ENCODE measurements at places on chromosomes 16 and 17. TPM values are rescaled to one million over a fixed set of nuclear protein-coding genes. Genes with fewer than 3 reads are reported as not detected.

DNA sequence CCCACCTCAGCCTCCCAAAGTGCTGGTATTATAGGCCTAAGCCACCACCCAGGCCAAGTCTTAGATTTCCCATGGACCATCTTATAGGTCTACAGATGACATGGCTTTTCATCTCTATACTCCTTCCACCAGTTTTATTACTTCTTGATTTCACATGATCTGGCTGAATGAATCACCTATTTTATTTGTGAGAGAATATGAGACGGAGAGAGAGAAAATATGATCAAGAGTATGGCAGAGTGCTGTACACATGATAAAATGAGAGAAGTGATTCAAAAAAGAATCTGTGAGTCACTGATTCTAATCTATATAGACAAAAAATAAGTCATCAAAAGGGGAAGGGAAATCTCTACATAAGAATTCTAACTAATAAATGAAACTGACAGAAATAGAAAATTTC is 13.7 kb downstream of the ACSM1 start:
- DNase-seq = no peak

GSDMA gene
- not detected for polyA plus RNA-seq

DNA sequence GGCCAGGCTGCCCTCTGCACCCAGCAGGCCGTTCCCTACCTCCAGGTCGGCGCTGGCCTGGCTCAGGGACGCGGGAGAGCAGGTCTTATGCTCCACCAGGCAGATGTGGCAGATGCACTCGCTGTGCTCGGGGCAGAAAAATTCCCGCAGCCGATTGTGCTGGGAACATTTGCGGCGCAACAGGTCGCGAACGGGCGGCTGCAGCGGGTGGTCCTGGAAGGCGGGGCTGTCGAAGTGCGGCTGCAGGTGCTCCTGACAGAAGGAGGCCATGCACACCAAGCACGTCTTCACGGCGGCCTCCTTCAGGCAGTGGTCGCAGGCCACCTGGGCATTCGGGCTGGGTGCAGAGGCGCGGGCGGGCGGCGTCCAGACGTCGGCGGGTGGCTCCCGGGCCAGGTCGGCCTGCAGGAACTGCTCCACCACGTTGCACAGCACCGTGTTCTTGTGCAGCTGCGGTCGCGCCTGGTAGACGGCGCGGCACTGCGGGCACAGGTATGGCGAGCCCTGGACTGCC is 439 bp downstream of the TRIM25 start:
- no peak for DNase-seq

- no peak for DNase-seq
Observed at GRCh38 chr16:50744881-50745280, 3.0 kb downstream of the CYLD start.

PRDM7 gene
- polyA plus RNA-seq = not detected
